ENCODE measurements at places on chromosomes 11 and 22.

- no peak for DNase-seq
Measured at GRCh38 chr11:122811721-122812120, 26.6 kb upstream of the CRTAM start.

DNA sequence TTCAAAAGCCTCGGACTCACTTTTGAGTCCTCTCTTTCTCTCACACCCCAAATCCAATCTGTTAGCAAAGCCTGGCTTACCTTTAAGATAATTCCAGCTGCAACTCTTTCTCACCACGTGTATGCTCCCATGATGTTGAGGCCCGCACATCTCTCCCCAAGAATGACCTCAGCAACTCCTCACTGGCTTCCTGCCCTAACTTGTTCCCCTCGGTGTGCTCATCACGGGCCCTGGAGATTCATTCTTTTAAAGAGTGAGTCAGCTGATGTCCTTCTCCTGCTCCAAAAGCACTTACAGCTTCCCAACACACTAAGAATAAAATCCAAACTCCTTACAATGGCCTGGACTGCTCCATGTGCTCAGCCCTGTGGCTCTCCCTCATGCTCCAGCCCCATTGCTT, 1041.3 kb downstream of the OPCML start:
- no peak for DNase-seq

GRCh38 chr22:27298332-27298731, 503.2 kb downstream of the MN1 start:
- DNase-seq, result no peak

DNA sequence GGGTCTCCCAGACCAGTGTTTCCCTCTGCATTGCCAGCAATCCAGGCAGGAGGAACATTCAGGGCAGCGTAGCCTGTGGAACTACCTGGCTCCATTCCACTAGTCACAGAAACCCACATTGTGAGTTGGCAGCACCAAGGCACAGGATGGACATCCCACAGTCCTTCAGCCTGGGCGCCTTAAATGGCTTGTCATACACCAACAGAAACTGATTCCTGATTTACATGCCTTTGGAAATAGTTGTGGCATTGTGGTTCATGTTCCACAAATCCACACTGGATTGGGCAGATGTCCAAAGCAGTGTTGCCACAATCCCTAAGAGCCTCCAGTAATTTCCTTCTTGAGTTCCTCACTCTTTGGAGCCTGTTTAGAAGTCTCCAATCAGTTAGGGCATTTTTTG, 225.6 kb downstream of the BLID start:
- no peak for DNase-seq

DNA sequence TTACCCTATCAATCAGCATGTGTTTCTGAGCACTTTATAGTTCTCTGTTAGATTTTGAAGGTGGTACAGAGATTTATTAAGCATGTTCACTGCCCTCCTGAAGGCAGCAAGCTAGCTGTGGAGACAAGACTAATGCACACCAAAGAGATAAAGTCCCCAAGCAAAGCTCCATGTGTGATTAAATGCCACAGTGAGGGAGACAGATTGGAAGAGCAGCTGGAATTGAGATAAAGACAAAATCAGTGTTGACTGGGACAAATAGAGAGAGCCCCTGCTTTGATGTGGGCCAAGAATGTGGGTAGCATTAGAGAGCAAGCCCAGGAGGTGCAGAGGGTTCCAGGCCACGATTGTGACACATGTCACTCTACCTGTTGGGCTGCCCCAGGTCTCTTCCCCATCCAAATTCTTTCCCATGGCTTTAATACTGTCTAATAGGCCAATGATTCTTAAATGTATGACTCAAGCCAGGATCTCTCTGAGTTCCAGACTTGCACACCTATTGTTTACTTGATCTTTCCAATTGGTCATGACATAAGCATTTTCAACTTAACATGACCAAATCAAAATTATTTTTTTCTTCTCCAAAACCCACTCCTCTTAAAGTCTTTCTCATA, 60.1 kb upstream of the ZC3H12C start:
- DNase-seq, result no peak

- no peak for DNase-seq
Measured at GRCh38 chr11:28961726-28962125, 853.5 kb downstream of the METTL15 start.

GRCh38 chr11:64810891-64811272, 531 bp upstream of the MEN1 start:
- DNase-seq, result peak; percentile 63

DNA sequence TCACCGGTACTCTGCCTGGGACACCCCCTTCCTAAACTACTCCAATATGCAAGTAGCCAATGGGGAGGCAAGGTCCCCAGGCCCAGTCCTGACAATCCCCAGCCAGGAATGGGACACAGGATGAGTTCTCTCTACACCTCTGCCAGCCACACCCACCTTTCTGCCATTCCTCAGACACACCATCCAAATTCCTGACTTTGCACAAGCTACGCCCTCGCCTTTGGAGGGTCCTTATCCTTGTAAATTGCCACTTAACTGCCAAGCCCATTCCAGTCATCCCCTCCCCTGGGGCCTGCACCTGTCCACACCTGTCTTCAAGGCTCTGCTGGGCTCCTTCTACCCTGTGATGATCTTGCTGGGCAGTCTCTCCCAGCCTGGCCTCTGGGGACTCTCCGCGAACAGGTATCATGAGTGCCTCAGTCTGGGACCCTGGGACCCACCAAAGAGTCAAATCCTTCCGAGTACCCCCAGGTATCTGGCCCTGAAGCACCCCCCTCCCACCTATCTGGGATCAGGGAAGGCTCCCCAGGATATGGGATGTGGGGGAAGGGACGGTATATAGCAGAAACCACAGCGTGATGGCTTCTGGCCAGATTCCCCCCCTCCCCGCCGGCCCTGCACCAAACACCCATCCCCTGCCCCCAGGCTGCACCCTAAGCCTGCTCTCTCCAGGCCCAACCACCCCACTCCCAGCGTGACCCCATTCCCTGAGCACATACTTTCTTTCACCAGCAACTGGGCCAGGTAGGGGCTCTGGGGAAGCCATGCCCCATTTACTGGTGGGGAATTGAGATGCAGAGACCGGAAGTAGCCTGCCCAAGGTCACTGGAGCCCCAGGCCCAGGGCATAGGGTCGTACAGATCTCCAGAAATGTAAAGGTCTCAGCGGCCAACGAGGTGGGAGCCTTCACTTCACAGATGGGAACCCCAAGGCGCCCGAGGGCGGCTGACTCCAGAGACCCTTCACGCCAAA, 806 bp downstream of the ARAP1 start:
- DNase-seq, result no peak

All from activated T-cell treated with anti-CD3 and anti-CD28 coated beads, Interleukin-2, amount 50 U/mL, for 48 hours (primary cell).